Liver (tissue), 10 donors: ENCODE measurements at places on chromosomes 7 and 10.

GRCh38 chr10:94344522-94345122 is 18.1 kb downstream of the NOC3L start:
- DNase-seq, result no peak

GRCh38 chr7:46934198-46934825 is 647.6 kb downstream of the TNS3 start:
- no peak for DNase-seq

- no peak for DNase-seq
Measured at GRCh38 chr10:11068861-11069633, 51.4 kb downstream of the CELF2 start.

GRCh38 chr7:69211739-69212138 is 386.5 kb upstream of the AUTS2 start:
- no peak for DNase-seq

GRCh38 chr7:43443381-43443780 is 139.5 kb upstream of the STK17A start:
- DNase-seq, result no peak

GRCh38 chr7:130476297-130477150 is 15.4 kb upstream of the MEST start:
- no peak for DNase-seq

DNA sequence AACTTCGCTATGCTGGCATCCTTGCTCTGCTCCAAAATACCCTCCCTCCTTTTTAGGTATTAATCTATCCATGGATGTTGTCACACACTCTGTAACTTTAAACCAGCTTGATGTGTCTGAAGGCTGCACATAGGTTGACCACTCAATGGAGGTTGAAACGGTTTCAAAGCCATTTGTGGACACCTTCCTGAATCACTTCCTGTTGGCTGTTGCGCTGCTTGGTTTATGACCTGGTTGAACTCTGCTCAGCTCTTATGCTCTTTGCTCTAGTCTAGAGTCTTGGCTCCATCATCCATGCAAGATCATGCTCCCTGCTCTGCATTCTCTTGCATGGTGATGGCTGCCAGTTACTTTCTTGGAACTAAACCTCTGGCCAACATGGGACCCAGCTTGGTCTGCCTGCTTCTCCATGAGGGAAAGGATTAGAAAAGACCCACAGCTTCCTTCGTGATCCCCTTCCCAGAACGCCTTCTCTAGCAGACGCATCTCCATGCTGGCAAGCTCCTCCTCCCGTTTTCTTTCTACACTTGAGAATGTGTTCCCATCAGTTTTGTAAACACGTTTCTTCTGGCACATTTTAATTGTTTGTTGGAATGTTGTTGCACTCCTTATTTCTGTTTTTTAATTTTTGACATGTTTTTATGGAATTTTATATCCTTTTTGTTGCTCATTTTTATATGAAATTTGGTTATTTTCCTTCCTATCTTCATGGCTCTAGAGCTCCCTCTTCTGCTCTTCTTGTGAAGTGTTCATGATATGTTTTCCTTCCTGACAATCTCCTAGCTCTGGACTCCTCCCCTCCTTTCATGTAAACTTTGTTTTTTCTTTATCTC is 149.8 kb downstream of the XPNPEP1 start:
- DNase-seq, result no peak

- no peak for DNase-seq
Measured at GRCh38 chr10:30442019-30442606, 8.1 kb downstream of the MAP3K8 start.

GRCh38 chr10:35451151-35452016 is 115.1 kb downstream of the CCNY start:
- DNase-seq, result no peak

- no peak for DNase-seq
Measured at GRCh38 chr7:74412056-74412455, 41.6 kb upstream of the GTF2IRD1 start.

DNA sequence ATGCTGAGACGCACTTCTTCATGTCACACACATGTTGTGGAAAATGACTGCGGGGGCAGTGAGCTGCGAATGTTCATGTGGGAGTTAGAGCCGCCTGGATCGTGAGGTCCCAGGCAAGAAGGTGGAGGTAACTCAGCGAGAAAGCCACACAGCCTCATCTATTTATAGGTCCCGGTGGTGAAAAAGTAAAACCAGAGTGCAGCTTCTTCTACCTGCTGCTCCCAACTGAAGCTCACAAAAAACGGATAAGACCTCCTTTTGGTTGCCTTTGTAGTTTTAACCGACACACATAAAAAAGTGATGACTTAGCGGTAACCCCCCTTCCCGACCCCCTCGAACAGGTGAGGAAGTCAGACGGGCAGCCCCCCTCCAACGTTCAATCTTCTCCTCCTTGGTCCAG is 276.9 kb downstream of the GATA3 start:
- no peak for DNase-seq

DNA sequence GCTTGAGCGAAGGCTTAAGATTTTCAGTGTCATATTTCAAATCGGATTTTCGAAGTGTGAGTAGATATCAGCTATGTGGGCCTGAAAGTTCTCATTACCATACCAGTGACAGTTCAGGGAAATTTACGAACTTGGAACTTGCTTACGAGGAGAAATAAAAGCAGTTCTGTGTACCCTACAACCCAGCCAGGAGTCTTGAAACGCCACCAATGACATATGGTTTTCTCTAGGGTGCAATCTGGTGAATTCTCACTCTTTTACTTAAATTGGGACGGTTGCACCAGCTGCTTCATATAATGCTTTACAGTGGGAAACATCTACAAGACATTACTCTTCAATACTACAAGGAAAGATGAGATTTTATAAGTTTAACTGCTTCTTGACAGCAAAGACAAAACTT is 253.6 kb upstream of the FOXK1 start:
- DNase-seq, result no peak

DNA sequence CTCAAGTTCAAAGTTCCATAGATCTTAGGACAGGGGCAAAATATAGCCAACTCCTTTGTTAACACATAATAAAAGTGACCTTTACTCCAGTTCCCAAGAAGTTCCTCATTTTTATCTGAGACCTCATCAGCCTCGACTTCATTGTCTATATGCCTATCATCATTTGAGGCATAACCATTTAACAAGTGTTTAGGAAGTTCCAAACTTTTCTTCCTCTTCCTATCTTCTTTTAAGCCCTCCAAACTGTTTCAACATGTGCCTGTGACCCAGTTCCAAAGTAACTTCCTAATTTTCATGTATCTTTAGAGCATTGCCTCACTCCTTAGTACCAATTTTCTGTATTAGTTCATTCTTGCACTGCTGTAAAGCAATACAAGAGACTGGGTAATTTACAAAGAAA is 569.1 kb downstream of the ANKRD7 start:
- no peak for DNase-seq

DNA sequence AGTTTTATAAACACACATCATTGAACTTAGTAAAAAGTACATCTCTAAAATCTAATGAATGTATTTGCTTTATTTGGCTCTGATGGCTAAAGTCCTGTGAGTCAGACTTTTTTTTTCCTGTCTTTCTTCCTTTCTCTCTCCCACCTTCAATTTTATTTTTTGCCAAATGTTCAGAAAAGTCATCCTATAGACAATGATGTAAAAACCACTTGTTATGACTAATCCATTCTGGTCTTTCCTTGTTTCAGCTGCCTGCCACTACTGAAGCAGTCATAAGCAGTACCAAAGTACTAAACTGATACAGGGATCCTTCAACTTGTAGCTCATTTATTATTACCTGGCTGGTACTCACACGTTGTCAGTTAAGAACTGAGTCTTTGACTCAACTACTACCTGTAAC is 23.9 kb downstream of the HECTD2 start:
- DNase-seq, result no peak

- no peak for DNase-seq
Measured at GRCh38 chr7:50684713-50685075, 98.0 kb downstream of the GRB10 start.

- no peak for DNase-seq
Measured at GRCh38 chr10:73858013-73858708, 16.2 kb downstream of the CAMK2G start.

- DNase-seq, result peak; percentile 57
Measured at GRCh38 chr7:6106140-6106904, 75.1 kb downstream of the ANKRD61 start.

- peak; percentile 62 for DNase-seq
Measured at GRCh38 chr10:95560278-95561176, 644 bp downstream of the SORBS1 start.

DNA sequence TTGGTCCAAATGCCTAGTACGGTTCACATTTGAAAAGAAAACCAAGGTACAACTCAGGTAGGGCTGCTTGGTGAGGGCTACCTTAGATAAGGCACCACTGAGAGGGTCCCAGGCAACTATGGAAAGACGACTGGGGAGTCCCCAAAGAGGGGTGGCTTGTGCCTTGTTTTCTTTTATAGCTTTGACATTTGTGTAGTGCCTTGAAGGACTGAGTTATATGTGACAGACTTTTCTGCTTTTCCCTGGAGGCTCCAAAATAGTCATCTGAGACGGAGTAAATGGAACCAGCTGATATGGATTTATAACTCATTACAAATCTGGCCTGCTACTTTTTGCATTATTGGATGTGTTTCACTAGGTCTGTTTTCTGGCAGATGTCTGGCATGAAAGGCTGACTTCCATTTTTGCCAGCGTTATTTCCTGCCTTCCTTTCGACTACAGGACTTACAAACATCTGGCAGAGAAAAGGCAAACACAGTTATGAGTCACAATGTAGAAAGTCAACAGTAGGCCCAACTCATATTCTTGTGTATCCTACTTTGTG is 88.2 kb upstream of the IMMP2L start:
- no peak for DNase-seq

- DNase-seq, result no peak
Measured at GRCh38 chr10:79336739-79337138, 10.5 kb upstream of the PPIF start.

DNA sequence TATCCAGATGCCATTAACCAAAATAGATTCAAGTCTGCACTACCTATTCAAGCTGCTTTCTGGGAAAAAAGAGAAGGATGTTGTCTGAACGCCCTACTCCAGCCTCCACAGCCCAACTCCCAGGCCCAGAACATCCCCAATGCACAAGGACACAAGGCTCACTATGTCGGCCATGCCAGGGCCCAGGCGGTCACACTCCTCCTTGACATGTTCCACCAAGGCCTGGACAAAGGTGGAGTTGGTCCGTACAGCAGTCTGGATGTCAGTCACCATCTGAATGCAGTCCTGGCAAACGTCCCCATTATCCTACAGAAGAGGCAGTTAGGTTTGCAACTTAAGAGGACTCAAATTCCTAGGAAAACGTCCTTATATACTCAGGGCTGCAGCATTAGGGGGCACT is 23.2 kb downstream of the PSAP start:
- no peak for DNase-seq

GRCh38 chr10:50605269-50605950 is 18.3 kb downstream of the SGMS1 start:
- DNase-seq, result no peak

- DNase-seq, result no peak
Measured at GRCh38 chr7:122528879-122529481, 169.9 kb downstream of the RNF133 start.

DNA sequence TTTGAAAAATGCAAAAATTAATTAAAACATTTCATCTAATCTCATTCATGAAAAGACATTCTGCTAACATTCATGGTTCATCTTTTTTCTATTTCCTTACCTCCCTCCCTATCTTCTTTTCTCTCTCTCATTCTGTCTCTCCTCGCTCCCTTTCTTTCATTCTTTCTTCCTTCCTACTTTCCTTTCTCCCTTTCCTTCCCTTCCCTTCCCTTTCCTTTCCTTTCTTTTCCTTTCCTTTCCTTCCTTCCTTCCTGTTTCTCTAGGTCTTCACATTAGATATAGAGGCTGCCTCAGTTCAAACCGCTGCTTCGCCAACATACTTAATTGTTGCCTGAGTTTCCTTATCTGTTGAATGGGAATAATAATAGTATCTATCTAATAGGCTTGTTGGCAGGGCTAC is 21.9 kb downstream of the SFRP4 start:
- DNase-seq, result no peak

- no peak for DNase-seq
Measured at GRCh38 chr7:38190011-38190410, 12.0 kb downstream of the STARD3NL start.

- no peak for DNase-seq
Measured at GRCh38 chr10:124668517-124669051, 75.6 kb downstream of the FAM53B start.

- no peak for DNase-seq
Measured at GRCh38 chr7:24707988-24708615, 49.2 kb downstream of the GSDME start.

GRCh38 chr10:132383751-132384196 is 13.2 kb upstream of the PWWP2B start:
- DNase-seq, result no peak

DNA sequence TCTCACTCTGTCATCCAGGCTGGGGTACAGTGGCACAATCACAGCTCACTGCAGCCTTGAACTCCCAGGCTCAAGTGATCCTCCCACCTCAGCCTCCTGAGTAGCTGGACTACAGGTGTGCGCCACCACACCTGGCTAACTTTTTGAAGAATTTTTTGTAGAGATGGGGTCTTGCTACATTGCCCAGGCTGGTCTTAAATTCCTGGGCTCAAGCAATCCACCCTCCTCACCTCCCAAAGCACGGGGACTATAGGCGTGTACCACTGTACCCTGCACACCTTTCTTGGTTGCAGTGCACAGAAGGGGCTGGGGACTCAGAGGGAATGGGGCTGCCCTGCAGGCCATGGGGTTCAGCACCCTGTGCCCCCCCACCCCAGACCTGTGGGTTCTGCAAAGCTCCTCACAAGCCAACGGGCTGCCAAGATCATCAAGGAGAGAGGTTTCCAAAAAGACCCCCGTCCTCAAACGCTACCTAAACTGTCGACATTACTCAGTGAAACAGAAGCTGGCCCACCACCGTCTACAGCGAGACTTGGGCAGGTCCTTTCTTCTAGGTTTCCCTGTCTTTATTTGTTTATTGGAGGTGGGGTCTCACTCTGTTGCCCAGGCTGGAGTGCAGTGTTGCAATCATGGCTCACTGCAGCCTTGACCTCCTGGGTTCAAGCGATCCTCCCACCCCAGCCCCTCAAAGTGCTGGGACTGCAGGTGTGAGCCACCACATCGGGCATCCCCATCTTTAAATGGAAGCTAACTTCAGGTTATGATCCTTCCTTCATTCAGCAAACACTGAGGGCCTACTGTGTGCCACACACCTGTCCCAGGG is 26.6 kb upstream of the ELFN1 start:
- no peak for DNase-seq

GRCh38 chr7:25777969-25778708 is 373.9 kb upstream of the NFE2L3 start:
- DNase-seq, result no peak
